A549 treated with GW870086 at 1 μM for 4 hours (cell line): ENCODE measurements at places on chromosomes 6 and 20. TPM values are rescaled to one million over a fixed set of nuclear protein-coding genes. Genes with fewer than 3 reads are reported as not detected.

Gene PRPF6
- 49.9 to 54.3 TPM (median 53.6 TPM) in 5 replicates for total RNA-seq

Gene PHF20
- total RNA-seq: 24.3 to 31.7 TPM (median 30.6 TPM) in 5 replicates

Gene TCP11
- total RNA-seq: not detected in 5 replicates

Gene SPATS1
- total RNA-seq: not detected in 5 replicates

Gene AK9
- total RNA-seq: 0.63 to 1.3 TPM (median 1.1 TPM) in 5 replicates

Gene SLC22A2
- total RNA-seq: 0.14 TPM in 1 of 5 replicates, not detected in the others
